ENCODE measurements at places on chromosomes 1 and 21.

- no peak for DNase-seq
Observed at GRCh38 chr1:11044849-11045427, 2.1 kb downstream of the MASP2 start.

GRCh38 chr1:29128739-29129138, 5.0 kb upstream of the TMEM200B start:
- DNase-seq = no peak

DNA sequence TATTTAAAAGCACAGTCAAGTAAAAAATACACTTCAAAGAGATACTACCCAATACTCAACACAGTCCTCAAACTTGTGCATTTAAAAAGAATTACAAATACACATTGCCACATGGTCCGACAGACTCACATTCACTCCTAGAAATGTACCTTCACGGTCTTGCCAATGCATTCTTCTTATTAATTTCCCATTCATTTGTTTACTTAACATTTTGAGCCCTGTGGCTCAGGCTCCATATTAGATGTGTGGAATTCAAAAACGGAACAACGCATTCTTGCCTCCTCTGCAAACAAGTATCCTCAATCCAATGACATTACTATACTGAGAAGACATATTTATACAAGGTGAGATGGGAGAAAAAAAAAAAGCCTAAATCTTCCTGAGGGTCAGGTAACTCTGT, 2.5 kb upstream of the DUSP23 start:
- no peak for DNase-seq

DNA sequence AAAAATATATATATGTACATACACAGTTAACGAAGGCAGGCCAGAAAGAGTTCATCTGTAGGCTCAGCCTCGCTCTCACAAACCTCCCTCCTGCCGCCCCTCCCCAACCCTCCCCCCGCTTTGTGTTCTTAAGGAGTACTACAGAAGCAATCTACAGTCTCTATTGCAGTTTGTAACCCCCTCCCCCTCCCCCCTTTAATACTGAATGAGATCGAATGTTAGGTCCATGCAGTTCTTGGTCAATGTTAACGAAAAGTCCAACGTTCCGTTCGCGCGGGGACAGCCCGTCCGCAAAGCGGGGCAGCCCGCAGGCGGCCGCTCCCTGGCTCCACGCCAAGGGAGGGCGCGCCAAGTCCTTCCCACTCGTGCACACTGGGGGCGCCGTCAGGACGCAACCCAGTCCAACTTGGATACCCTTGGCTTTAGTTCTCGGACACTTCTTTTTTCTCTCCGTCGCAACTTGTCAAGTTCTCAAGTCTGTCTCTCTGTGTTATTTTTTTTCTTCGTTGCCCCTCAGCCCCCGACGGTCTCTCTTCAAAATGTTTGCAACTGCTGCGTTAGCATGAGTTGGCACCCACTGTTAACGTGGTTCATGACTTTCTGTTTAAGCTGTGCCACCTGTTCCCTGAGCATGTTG, 2.2 kb downstream of the JUN start:
- peak; percentile 50 for DNase-seq

DNA sequence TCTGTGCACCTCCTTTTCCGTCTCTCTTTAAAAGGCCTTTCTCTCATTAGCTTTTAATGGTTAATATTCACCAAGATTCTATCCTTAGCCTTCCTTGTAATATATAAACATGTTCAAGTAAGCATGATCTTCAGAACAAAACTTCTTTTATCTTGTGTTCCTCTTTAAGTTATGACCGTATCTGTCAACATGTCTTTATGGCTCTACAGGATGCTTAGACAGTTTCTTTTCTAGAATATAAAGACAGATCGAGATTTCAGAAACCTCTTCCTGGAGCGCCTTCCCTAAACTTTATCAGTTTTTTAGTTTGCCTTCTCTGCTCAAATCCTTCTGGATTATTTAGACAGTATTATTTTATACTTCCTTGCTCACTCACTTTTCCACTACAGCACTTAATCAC, 7.2 kb downstream of the RO60 start:
- no peak for DNase-seq

DNA sequence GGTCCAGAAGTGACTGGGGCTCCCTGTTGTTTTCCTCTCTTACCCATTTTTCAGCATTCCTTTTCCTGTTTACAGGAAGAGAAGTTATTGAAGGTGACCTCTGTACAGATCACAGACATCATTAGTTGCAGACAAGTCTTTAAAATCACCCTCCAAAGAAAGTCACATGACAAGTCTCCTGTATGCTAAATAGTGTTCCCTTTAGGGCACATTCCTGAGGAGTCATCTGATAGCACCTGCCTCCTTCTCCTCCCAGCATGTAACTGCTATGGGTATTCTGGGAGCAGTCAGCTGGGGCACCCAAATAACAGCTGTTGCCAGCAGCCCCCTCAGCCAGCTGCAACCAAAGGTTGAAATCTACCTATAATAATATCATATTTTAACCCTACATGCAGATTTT, 200.6 kb downstream of the PTGER3 start:
- no peak for DNase-seq

- no peak for DNase-seq
Observed at GRCh38 chr1:940107-941014, 16.6 kb downstream of the SAMD11 start.

GRCh38 chr1:99639408-99639807, 6.5 kb upstream of the PALMD start:
- DNase-seq = no peak

DNA sequence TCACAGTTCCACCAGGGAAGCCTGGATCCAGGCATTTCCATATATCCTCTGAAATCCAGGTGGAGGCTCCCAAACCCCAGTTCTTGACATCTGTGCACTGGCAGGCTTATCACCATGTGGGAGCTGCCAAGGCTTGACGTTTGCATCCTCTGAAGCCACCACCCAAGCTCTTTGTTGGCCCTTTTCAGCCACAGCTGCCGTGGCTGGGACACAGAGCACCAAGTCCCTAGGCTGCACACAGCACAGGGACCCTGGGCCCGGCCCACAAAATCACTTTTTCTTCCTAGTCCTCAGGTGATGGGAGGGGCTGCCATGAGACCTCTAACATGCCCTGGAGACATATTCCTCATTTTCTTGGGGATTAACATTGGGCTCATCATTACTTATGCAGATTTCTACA, 22.3 kb downstream of the RNPC3 start:
- no peak for DNase-seq

- no peak for DNase-seq
Observed at GRCh38 chr1:212982430-212983152, 32.2 kb downstream of the VASH2 start.

GRCh38 chr21:29308456-29308783, 9.7 kb downstream of the BACH1 start:
- no peak for DNase-seq

- no peak for DNase-seq
Observed at GRCh38 chr1:25587290-25587689, 29.3 kb upstream of the MAN1C1 start.

- DNase-seq = no peak
Observed at GRCh38 chr1:27011058-27011764, 1.4 kb downstream of the TENT5B start.

DNA sequence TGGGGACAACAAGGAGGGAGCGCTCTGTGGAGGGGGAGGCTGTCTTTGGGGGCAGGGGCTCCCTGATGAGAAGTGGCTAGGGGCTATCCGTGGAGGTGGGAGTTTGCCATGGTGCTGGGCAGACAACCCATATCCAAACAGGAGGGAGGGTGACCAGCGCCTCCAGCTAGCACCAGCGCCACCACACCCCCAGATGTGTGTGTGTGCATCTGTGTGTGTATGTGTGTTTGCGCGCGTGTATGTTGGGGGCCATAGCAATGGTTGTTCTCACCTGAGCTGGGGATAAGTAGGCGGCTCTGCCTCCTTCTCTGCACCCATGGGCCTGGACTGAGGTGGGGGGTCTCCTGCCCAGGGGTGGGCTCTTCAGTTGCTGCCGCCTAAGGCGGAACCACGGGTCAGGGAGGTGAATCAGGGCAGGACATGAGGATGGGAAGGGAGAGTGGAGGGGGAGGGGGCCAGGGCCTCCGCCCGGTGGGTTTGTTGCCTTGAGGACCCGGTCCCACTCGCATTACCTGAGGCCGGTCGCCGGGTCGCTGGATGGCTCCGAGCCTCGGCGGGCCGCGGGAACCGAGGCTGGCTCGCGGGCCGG, 345 bp downstream of the HPCAL4 start:
- DNase-seq = no peak

DNA sequence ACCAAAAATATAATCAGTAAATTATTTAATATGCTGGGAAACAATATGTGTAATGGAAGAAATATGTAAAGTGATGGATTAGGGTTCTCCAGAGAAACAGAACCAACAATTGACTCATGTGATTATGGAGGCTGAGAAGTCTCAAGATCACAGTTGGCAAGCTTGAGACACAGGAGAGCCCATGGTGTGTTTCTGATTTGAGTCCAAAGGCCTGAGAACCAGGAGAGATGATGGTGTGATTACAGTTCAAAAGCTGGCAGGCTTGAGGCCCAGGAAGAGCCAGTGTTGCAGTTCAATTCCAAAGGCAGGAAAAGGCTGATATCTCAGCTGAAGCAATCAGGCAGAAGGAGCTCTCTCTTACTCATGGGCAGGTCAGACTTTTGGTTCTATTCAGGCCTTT, 138.8 kb upstream of the NBPF11 start:
- no peak for DNase-seq

- no peak for DNase-seq
Observed at GRCh38 chr1:160978510-160978927, 23.9 kb upstream of the ITLN2 start.

DNA sequence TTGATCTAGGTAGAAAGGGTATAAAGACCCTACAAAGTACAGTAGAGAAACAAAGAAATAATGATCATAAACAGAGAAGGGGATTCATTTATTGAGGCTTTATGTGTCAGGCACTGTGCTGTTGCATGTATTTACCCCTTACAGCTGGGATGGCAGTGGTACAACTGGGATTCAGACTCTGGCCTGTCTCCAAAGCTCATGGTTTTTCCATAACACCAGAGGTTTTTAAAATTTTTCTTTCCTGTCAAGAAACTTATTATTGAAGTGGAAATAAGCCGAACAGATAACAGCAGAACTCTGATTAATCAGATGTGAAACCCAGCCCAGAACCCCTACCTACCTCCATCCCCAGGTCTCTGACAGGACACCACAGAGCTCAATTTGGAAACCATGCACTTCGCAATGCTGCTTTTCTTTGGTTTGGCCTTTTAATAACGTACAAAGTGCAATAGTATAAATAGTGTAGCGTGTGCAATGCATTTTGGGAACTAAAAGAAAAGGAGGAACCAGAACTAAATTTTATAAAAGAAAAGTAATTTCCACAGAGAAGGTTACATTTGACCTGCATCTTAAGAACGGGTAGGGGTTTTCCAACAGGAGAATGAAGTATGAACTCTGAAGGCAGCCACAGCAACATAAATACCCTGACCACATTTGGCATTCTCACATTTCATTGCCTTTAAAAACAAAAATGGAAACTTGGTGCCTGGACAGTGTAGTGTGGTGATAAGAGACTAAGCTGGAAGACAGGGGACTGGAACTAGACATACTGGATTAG, 92.0 kb upstream of the S1PR1 start:
- peak; percentile 28 for DNase-seq

DNA sequence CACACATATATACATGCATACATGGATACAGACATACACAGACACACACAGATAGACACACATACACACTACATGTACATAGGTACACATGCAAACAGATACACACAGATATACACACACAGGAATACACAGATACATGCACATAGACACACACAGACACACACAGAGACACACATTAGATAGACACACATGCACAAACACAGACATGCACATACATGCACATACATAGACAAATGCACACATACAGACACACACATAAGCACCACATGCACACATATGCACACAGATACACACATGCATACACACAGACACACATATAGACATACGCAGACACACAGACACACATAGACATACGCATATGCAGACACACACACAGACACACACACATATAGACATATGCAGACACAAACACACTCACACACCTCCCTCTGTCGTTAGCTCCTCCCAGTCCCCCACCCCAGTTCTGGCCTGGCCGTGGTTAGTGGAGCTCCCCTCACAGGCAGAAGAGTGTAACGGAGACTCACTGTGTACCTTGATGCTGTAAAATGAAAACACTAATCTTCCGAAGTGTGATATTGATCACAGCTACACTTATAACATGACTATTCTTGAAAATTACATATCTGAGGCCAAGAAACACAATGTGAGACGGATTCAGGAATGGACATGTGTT, 7.6 kb downstream of the UBASH3A start:
- no peak for DNase-seq

DNA sequence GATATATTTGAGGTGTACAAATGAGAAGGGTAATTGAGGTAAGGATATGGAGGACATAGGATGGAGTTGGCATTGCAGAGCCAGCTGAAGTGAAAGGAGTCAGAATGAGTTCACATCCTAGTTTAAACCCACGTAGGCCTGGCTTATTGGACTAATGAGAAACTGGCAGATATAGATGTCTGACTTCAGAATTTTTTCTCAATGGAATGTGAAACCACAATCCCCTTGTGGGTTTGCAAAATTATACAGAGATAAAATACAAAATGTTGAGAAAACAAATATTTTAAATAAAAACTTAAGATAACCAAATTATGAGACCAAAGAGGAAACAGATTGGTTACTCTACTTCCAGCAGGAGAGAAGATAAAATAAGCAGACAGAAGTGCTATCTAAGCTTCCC, 277.4 kb upstream of the LRRC7 start:
- no peak for DNase-seq

DNA sequence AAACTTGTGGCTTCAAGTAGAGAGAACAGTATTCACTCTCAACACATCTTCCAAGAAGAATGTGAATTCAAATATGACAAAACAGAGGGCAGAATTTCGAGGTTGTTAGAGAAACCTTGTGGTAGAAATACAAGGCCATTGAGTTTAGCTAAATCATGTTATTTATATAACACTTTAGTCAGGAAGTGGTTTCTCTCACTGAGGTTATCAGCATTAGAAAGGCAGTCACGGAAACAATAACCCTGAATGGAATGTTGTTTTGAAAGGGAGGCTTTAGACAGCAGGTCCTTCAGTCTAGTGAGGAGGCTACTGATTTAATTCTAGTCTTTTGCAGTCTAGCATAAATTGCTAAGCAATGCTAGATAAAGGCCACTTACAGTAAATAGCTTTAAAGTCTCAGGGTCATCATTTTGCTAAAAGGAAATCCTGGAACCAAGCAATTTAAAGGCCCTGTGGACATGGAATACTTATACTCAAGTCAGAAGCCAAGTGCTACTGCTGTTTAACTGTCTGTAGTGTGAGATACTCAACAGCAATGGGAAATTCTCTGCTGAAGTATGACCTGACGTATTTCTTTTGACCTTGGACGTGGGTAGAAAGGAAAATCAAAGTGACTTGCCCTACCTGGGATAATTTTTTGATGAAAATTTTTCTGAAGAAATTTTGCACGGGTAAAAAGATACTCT, 89.0 kb upstream of the CHODL start:
- DNase-seq = no peak
